ENCODE measurements at places on chromosomes 1 and 21.

GRCh38 chr1:158989424-158989823, 20.3 kb upstream of the IFI16 start:
- no peak for DNase-seq

- no peak for DNase-seq
Observed at GRCh38 chr1:43960798-43961197, 9.0 kb upstream of the DPH2 start.

DNA sequence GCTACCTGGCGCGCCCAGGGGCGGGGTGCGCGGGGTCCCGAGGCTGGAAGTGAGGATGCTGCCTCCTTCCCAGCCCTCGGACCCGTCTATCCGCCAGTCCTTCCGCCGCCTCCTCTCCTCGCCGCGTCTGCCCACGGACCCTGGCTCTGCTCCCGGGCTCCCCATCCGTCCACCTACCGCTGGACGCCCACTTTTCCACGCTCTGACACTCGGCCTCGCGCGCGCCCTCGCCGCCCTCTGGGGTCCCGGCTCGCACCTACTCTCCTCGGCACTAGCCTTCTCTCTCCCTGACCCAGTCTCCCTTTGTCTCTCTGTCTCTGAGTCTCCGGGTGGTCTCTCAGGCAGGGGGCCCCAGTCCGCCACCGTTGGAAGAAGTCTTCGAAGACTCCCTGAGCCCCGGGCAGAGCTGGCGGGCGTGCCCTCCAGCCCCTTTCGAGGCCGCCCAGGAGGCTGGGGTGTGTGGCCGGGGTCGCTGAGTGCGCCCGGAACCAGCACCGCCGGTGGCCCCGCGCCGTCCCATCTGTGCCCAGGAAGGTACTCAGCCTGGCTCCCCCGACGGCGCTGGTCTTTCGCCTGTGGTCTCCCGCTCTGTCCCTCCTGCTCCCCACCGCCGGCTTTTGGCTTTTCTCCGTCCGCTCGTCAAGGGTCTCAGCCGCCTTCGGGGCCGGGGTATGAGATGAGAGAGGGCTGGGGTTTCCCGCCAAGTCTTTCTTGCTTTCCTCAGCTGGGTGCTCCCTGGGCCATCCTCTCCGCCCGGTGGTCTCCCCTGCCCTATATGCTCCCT, 610 bp downstream of the DRAXIN start:
- DNase-seq = no peak

DNA sequence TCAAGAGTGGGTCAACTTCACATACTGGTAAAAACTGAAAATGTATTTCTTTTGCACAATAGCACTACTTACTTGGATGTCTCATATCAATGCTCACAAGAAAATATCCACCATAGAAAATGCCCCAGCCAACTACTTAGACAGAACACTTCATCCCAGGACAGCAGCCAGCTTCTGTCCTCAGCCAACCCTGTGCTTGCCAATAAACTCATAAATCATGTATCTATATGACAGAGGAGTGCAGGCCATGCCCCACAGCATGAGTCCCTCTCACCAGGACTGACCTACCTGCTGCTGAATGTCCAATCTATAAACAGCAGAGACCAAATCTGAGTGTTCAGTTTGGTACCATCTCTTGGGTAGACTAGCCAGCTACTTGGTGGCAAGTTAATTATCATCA, 179.3 kb downstream of the OMA1 start:
- no peak for DNase-seq

DNA sequence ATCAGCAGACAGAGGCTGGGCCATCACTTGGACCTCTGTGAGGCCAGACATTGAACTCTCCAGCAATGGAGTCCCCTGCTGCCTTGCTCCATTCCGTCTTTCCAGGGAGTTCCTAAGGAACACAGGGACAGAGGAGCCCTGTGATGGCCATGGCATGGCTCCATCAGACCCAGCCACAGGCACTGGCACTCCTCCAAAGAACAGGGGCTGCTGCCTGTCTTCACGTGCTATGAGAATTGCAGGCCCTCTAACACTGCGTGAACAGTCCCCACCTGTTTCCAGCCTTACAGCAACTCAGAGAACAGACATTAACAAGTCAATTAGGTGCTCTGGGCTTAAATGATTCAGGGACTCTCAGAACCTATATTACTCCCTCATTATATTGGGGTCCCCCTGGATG, 140.8 kb downstream of the ASTN1 start:
- DNase-seq = no peak

DNA sequence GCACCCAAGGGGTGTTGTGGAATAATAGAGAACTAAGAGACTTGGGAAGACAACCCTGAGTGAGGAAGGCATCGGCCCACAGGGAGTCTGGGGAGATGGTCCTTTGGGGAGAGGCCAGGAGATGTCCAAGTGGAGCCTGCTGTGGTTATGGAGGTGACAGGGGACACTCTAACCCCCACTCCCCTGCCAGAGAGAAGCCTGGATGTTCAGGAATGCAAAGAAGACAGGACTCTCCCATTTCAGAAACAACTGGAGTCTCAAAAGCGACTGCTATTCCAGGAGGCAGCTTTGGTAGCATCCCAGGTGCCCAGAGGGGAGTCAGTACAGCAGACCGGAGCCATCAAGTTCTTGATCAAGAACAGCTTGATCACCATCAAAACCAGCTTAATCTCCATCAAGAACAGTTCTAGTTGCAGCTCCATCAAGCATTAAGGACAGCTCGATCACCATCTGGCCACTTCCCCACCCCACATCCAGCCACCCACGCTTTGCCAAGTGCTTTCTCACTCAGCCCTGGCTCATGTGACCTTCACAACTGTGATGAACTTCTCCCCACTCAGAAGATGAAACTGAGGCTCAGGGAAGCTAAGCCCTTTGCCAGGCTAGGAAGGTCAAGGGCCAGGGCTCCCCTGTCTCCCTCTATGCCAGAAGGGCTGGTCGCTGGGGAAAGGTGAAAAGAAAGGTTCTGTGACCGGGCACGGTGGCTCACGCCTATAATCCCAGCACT, 743 bp downstream of the CD52 start:
- peak; percentile 58 for DNase-seq

DNA sequence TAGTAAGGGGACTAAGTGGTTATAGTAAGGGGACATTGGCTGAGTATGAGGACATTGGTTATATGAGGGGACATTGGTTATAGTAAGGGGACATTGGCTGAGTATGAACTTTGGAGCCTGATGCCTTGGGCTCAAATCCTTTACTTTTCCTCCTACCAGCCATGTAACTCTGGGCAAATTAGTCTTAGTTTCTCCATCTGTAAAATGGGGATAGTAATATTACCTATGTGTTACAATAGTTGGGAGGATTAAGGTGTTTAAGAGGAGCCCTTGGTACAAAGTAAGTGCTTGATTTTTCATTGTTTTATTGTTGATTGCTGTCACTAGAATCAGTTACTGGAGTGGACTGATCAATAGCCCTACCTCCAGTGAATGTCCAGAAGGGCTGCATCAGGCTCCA, 2.8 kb downstream of the OSCP1 start:
- no peak for DNase-seq

Data from GM23248 (cell line).